ENCODE measurements at places on chromosomes 12 and 14. TPM values are rescaled to one million over a fixed set of nuclear protein-coding genes. Genes with fewer than 3 reads are reported as not detected.

Gene LRP1-AS
- not detected for total RNA-seq

Gene DLK1
- total RNA-seq: 22.7 TPM

GRCh38 chr12:42593874-42594273 lies 4.3 kb upstream of the PRICKLE1 start:
- no peak for DNase-seq

GRCh38 chr14:31897581-31898186 lies 179.4 kb upstream of the ARHGAP5 start:
- DNase-seq: no peak

Gene MGAT4C
- 2.3 TPM for total RNA-seq

Gene FICD
- 3.2 TPM for total RNA-seq

DNA sequence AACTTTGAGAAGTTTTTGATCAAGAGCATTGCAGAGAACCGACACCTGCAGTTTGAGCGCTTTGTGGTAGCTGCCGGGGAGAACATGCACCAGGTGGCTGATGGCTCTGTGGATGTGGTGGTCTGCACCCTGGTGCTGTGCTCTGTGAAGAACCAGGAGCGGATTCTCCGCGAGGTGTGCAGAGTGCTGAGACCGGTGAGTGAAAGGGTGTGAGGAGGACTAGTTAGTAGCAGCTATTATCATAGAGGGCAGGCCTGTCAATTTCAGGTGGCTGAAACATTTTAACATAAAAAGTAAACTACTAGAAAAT lies 27.0 kb upstream of the HIGD1C start:
- peak; percentile 42 for DNase-seq

GRCh38 chr14:63460680-63461369 lies 82.4 kb downstream of the PPP2R5E start:
- DNase-seq: no peak

GRCh38 chr12:27906658-27907473 lies 65.7 kb downstream of the PTHLH start:
- no peak for DNase-seq

GRCh38 chr12:118187751-118188435 lies 52.0 kb downstream of the PEBP1 start:
- no peak for DNase-seq

GRCh38 chr12:51977320-51977753 lies 25.8 kb downstream of the ACVR1B start:
- no peak for DNase-seq

- no peak for DNase-seq
These were observed 12.3 kb downstream of the NEMP1 start for GRCh38 chr12:57066245-57066644.

Gene PABPN1
- total RNA-seq: 76.8 TPM

DNA sequence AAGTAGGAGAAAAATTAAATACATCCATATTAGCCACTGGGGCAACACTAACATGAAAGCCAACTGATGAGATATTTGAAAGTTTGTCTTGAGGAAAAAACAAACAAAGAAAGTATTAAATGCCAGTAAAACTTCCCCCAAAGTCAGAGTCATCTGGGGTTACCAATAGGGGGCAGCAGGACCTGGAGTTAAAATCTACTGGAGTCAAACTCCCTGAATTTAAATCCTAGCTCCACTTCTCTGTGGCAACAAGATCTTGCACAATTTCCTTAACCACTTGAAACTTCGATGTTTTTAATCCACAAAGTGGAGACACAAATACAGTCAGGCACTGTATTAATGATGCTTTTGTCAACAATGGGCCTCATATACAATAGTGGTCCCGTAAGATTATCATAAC lies 14.4 kb downstream of the PLEKHG7 start:
- no peak for DNase-seq

GRCh38 chr12:106841510-106842302 lies 67.2 kb downstream of the RIC8B start:
- DNase-seq: no peak

GRCh38 chr12:79058342-79058741 lies 193.8 kb downstream of the SYT1 start:
- DNase-seq: no peak

DNA sequence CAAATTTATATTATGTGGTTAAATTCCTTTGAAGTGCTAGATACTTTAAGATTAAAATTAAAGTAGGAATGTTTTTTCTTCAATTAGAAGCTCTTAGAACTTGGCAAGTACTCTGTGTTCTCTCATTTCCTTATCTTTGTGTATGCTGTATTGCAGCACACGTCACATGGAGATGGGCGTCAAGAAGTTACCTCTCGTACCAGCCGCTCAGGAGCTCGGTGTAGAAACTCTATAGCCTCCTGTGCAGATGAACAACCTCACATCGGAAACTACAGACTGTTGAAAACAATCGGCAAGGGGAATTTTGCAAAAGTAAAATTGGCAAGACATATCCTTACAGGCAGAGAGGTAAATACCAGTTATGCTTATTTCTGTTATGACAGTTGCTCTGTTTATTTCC lies 19.7 kb downstream of the MARK3 start:
- DNase-seq: no peak

DNA sequence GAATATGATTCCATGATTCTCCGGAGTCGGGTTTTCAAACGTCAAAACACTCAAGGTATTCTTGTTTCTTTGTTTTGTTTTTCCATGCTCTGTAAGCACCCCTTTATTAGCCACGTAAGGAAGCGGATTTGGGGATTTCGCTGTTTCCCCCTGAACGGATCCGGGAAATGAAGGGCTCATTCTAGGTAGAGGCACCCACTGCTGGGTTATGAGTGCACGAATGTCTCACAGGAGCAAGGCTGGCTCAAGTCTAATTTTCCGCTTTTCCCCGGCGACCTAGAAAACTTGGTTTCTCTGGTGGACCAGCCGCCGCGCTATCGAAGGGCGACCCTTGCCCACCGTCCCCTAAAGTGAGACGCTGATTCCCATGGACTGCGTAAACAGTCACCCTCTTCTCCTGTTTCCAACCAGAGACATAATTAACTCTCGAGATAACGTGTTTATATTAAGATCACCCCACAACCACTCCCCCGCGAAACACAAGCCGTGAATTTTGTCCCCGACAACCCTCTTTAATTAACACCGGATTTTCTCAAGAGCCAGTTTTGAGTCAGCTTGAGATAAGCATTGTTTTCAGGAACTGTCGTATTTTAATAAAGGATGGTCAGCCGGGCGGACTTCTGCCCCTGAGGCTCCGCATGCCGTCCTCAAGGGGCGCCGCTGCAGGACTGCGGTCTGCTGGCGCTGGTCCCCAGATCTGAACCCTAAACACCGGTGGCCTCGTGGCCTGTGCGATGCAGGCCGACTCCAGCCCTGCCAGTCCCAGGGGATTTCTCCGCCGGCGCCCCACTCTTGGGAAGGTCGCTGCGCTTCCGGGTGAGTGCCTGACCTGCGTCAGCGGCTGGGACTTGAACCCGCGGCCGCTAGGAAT lies 515 bp upstream of the ABCC9 start:
- peak; percentile 86 for DNase-seq

DNA sequence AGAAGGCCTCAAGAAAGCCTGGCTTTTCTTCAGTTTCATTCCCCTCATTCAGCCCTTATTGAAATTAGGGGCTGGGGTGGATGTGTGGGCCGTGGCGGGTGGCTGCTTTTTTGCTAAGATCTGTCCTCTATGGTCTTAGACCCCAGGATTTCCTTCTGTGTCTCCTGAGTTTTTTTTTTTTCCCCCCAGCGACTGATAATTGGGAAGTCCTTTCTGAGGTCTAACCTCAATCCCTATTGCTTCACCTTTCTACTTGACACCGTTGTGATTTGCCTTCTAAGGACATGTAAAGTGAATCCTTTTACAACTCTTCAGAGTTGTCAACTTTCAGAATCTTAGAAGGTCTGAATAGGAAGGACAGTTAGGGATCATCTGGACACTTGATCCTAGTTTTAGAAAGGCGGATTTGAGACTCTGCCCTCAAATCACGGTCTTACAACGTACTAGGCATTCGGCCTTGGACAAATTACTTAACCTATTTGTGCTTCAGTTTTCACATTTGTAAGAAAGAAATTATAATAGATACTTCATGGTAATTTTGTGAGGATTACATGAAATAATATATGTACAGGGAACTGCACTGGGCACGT lies 4.4 kb downstream of the GPR84 start:
- DNase-seq: no peak

Gene MYBPC1
- 3.9 TPM for total RNA-seq

GRCh38 chr14:79332504-79333197 lies 878.7 kb downstream of the DIO2 start:
- no peak for DNase-seq

- DNase-seq: no peak
These were observed 457.3 kb downstream of the FLRT2 start for GRCh38 chr14:85987292-85987691.

GRCh38 chr14:69687606-69688298 lies 76.4 kb downstream of the SUSD6 start:
- no peak for DNase-seq

DNA sequence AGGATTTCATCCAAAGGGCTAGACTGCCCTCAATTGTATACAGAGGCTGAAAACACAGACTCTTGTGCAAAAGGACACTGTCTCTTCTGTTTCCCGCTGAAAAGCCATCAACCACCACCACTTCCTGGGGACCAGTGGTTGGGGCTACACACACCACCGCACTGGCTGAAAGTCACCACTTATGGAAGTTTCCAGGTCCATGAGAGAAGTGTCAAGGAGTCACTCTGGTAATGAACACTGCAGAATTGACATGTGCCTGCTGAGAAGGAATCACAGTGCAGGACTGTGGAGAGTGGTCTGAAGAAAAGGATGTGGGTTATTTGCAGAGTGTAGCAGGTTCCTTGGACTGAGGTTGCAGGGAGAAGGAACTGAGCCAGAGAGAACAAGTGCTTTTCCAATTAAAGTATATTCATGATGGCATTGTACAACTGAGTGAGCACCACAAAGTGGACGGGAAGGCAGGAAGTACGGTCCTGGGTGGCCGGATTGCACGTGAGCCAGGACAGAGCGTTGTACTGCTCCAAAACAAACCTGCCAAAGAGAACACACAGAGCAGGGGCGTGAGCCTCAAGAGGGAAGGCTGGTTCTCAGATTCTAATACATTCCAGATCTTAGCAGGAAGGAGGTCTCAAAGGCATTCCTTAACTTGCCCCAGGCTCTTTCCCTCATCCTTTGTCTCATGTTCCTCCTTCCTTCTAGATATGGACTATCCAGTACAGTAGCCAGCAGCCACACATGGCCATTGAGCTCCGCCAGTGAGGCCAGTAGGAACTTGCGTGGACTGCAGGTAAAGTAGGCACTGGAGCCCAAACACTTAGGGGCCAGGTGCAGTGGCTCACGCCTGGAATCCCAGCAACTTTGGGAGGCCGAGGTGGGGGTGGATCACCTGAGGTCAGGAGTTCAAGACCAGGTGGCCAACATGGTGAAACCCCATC lies 316.4 kb downstream of the MED13L start:
- DNase-seq: no peak

Gene CIT
- 0.87 TPM for total RNA-seq

GRCh38 chr12:17388679-17389078 lies 701.3 kb downstream of the RERGL start:
- no peak for DNase-seq

GRCh38 chr12:56628671-56629458 lies 1.3 kb downstream of the BAZ2A start:
- DNase-seq: peak; percentile 76

GRCh38 chr14:62064751-62065323 lies 302.6 kb downstream of the SNAPC1 start:
- no peak for DNase-seq

DNA sequence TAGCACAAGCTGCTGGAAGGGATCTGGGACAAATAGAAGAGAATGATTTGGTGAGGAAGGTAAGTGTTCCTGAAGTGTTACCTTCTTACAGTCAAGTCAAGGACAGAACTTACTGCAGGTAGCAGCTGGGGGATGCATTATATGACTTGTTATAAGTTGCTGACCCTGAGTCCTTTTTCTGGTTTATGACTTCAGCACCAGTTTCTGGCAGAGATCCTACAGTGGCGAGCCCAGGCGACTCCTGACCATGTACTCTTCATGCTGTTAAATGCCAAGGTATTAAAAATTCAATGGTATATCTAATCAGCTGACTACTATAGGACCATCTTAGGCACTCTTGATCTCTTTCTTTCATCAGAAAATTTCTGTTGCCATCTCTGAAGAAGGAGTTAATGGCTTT lies 45.1 kb upstream of the ATF1 start:
- DNase-seq: no peak

DNA sequence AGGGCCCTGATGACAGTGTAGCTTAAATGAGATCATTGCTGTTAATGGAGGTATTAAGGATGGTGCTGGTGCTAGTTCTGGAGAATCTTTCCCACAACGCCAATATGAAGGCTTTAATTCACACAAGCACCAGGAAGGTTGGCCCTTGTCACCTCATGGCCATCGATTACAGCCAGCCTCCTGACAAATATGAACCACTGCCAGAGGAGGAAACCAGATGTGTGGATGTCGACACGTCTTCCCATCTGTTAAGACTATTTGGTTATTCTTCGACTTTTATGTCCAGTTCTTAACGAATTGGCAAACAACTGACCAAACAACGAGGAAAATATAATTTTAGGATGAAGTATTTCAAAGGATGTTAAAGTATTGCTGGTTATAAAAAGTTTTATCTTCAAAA lies 79.5 kb downstream of the PIK3C2G start:
- DNase-seq: no peak

- no peak for DNase-seq
These were observed 71.7 kb downstream of the CCDC92 start for GRCh38 chr12:123900871-123901376.

Gene GALNT6
- total RNA-seq: 0.77 TPM

- DNase-seq: no peak
These were observed 33.0 kb upstream of the IL22 start for GRCh38 chr12:68286396-68286795.

Gene P2RX2
- total RNA-seq: not detected

Gene PWP1
- total RNA-seq: 12.0 TPM

- no peak for DNase-seq
These were observed 1.7 kb downstream of the TBX3 start for GRCh38 chr12:114682106-114682784.

GRCh38 chr14:88258021-88258420 lies 65.0 kb downstream of the KCNK10 start:
- DNase-seq: no peak

- no peak for DNase-seq
These were observed 34.5 kb upstream of the LGALS3 start for GRCh38 chr14:55094292-55095157.

- no peak for DNase-seq
These were observed 7.5 kb downstream of the VTI1B start for GRCh38 chr14:67666750-67667449.

- no peak for DNase-seq
These were observed 75.2 kb downstream of the CMAS start for GRCh38 chr12:22121224-22121623.

Measured in left ventricle myocardium superior (tissue), 1 donor.